ENCODE measurements at places on chromosomes 12 and 14. TPM values are rescaled to one million over a fixed set of nuclear protein-coding genes. Genes with fewer than 3 reads are reported as not detected.
A peak's percentile ranks its signal among the peaks of the same experiment; 100 is the strongest.

DNA sequence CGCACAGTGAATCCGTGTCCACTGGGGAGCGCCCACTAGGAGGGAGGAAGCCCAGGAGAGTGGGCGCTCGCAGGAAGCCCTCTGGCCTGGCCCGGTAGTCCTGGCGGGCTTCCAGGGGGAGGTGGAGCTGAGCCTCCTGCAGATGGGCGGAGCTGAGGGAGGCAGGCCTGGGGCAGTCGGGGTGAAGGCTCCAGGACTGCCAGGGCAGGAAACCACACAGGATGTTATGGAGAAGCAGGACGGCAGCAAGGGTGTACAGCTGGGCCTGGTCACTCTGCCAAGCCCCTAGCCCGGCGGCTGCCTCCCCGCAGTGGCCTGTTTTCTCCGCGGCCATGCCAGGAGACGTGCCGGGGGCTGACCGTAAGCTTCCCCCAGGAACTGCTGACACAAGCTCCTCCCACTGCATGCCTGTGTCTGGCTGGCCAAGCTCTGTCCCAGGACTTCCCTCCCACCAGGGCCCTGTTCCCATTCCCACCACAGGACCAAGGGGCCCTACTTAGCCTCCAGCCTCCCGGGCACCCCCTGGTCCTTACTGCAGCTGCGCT lies 143.4 kb upstream of the C14orf180 start:
- no peaks in the 10 kb centered on the region for H3K27me3 ChIP-seq
- peak; percentile 36 for DNase-seq
- H3K4me1 ChIP-seq: no peaks in the 10 kb centered on the region
- no peak overlapping the region for H3K27ac ChIP-seq

The AHNAK2 gene
- total RNA-seq: 21.5 TPM

The SLC6A15 gene
- total RNA-seq: 0.32 TPM

DNA sequence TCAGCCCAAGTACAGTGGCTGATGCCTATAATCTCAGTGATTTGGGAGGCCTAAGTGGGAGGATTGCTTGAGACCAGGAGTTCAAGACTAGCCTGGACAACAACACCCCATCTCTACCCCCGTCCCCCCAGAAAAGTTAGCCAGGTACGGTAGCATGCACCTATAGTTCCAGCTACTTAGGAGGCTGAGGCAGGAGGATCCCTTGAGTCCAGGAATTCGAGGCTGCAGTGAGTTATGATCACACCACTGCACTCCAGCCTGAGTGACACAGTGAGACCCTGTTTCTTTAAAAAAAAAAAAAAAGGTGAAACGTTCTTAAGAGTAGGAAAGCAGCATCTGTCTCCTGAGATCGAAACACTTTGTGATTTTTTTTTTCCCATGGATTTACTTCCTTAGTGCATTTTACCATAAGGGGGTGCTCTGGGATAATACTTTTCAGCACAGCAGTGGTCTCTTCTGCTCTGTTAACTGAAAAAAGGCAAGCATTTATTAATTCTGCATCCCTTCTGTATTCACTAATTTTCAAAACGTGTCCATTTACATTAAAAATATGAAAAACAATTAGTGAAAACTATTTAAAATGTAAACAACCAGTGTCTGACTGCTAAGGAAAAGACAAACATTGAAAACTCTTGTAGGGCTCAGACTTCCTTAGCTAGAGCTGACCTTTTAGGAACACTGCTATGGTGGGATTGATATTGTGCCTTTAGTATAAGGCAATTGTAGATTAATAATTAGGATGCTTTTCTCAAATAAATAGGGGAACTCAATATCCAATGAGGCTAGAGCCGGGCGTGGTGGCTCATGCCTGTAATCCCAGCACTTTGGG lies 31.2 kb upstream of the USP44 start:
- DNase-seq: no peak
- H3K4me3 ChIP-seq: no peak overlapping the region
- H3K27me3 ChIP-seq: no peaks in the 10 kb centered on the region

GRCh38 chr12:64747695-64748094 lies 11.5 kb downstream of the GNS start:
- H3K36me3 ChIP-seq: peaks cover 14% of the 10 kb centered on the region
- H3K4me1 ChIP-seq: no peaks in the 10 kb centered on the region
- no peak overlapping the region for H3K4me3 ChIP-seq
- DNase-seq: no peak

GRCh38 chr12:43737646-43738045 lies 20.9 kb downstream of the PUS7L start:
- H3K36me3 ChIP-seq: peaks cover 7% of the 10 kb centered on the region
- H3K27me3 ChIP-seq: no peaks in the 10 kb centered on the region
- no peak overlapping the region for H3K4me3 ChIP-seq
- no peak overlapping the region for H3K27ac ChIP-seq
- DNase-seq: no peak

- H3K36me3 ChIP-seq: no peaks in the 10 kb centered on the region
- DNase-seq: no peak
- H3K4me1 ChIP-seq: no peaks in the 10 kb centered on the region
- H3K27me3 ChIP-seq: no peaks in the 10 kb centered on the region
- H3K27ac ChIP-seq: no peak overlapping the region
- H3K4me3 ChIP-seq: no peak overlapping the region
Observed at GRCh38 chr12:14751986-14752385, 51.3 kb downstream of the WBP11 start.

The KRT77 gene
- total RNA-seq: not detected

- no peaks in the 10 kb centered on the region for H3K27me3 ChIP-seq
- peak overlapping the region; percentile 73 for H3K4me3 ChIP-seq
- peak overlapping the region; percentile 78 for H3K27ac ChIP-seq
- DNase-seq: peak; percentile 45
- no peaks in the 10 kb centered on the region for H3K4me1 ChIP-seq
Observed at GRCh38 chr12:50282721-50283228, 545 bp downstream of the LIMA1 start.

The WDHD1 gene
- total RNA-seq: 22.6 TPM

DNA sequence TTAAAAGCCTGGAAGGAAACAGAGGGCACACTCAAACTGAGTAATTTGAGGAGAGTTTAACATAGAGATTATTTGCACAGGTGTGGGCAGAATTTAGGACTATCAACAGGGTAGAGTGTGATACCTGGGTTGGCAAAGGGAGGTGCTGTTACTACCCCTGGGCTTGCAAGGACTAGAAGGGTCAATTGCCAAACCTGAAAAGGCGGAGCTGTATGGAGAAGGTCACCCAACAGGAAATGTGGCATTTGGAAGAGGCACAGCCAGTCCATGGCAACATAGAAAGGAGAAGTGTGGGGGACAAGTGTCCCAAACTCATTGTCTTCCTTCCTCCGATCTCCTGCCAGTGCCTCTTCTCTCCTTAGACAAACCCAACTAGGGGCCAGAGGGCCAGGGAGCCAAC lies 21.6 kb upstream of the MED13L start:
- no peak overlapping the region for H3K27ac ChIP-seq
- H3K4me3 ChIP-seq: no peak overlapping the region
- no peaks in the 10 kb centered on the region for H3K27me3 ChIP-seq

DNA sequence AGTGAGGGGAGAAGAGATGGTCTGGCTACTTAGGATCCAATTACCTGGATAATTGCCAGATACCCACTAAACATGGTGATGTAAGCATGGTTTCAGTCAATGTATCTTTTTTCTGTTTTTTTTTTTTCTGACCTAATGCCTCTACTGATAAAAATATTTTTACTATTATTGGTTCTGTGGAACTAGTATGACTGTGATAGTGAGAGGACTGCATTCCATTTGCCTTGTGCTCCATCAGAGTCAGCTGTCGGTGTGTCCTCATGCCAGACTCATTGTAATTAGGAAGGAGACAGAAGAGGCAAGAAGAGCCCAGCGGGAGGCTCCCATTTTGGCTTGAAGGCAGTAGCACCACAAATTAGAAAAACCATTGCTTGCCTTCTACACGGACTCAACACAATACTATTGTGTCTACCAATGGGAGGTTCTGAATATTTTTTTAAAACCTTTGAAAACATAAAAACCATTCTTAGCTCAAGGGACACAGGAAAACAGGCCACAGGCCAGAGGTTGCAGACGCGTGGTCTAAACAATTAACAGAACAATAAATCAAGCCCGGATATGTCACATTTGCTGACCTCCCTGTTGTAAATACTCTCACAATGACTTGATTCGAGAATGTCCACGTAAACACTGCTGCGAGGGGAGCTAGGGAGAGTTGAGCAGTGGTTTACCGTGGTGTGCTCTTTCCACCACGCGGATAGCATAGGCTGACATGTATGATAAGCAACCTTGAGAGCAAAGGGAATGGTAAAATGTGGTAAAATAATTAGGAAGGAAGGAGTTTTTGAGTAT lies 13.5 kb upstream of the DCP1B start:
- H3K27me3 ChIP-seq: no peaks in the 10 kb centered on the region
- no peaks in the 10 kb centered on the region for H3K4me1 ChIP-seq
- DNase-seq: no peak
- no peak overlapping the region for H3K4me3 ChIP-seq
- H3K27ac ChIP-seq: no peak overlapping the region

DNA sequence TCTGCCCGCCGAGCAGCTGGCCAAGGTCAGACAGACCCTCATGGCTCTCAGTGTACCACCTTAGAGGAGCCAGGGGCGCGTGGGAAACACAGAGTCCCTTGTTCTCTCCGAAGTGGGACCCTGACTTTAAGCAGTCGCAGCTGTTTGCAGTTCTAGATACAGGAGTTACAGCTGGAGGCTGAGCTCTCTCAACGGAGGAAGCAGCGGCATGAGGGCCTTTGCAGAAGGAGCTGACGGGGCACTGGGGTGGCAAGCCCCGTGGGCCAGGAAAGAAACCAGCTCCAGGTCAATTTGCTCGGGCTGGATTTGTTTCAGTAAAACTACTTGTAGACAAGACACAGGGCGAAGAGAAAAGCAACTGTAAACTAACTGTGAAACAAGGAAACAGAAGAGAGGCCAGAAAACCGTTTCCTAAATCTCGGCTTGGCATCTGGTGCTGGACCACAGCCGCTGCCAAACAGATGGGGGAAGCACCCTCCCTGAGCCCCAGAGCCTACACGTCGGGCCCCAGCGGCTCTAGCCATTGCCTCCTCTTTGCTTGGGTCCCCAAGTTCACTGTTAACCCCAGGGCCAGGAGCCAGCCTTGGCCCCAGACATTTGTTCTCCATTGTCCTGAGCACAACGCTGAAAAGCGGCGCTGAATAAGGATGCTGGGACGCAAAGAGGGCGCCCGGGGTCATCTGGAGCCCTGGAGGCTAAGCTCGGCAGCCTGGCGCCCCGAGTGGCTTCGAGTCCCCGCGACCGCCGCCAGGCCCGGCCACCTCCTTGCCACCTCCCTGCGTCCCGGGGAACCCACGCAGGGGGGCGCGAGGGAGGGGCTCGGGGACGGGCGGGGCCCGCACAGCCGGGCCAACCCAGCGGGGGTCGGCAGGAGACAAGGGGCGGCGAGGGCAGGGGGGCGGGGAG lies 914 bp upstream of the PACS2 start:
- H3K27ac ChIP-seq: peak overlapping the region; percentile 60
- peak overlapping the region; percentile 65 for H3K4me3 ChIP-seq
- H3K36me3 ChIP-seq: no peaks in the 10 kb centered on the region
- peaks cover 6% of the 10 kb centered on the region for H3K4me1 ChIP-seq

- no peak overlapping the region for H3K4me3 ChIP-seq
- no peaks in the 10 kb centered on the region for H3K4me1 ChIP-seq
- no peak overlapping the region for H3K27ac ChIP-seq
- no peaks in the 10 kb centered on the region for H3K27me3 ChIP-seq
Observed at GRCh38 chr14:89178800-89179535, 238.1 kb downstream of the FOXN3 start.

DNA sequence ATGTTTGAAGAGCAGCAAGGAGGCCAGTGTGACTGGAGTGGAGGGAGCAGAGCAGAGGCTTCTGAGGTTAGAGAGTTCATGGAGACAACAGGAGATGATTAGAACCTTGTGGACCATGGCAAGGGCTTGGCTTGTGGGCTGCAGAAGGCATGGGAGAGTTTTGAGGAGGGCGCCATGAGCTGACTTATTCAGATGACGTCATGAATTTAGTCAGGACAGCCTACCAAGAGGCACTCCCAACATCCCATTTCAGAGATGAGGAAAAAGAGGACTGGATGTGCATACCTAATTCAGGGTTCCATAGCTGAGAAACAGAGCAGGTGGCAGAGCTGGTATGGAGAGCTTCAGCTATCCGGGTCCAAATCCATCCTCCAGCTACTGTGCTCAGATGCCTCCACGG lies 101.8 kb downstream of the PLXNC1 start:
- H3K4me3 ChIP-seq: no peak overlapping the region
- no peak for DNase-seq
- H3K36me3 ChIP-seq: no peaks in the 10 kb centered on the region
- no peak overlapping the region for H3K27ac ChIP-seq
- no peaks in the 10 kb centered on the region for H3K27me3 ChIP-seq
- no peaks in the 10 kb centered on the region for H3K4me1 ChIP-seq

GRCh38 chr12:58491306-58491705 lies 429.0 kb downstream of the LRIG3 start:
- no peak overlapping the region for H3K4me3 ChIP-seq
- no peaks in the 10 kb centered on the region for H3K36me3 ChIP-seq
- H3K27ac ChIP-seq: no peak overlapping the region
- DNase-seq: no peak
- H3K27me3 ChIP-seq: no peaks in the 10 kb centered on the region

The SLC4A8 gene
- total RNA-seq: 0.59 TPM

DNA sequence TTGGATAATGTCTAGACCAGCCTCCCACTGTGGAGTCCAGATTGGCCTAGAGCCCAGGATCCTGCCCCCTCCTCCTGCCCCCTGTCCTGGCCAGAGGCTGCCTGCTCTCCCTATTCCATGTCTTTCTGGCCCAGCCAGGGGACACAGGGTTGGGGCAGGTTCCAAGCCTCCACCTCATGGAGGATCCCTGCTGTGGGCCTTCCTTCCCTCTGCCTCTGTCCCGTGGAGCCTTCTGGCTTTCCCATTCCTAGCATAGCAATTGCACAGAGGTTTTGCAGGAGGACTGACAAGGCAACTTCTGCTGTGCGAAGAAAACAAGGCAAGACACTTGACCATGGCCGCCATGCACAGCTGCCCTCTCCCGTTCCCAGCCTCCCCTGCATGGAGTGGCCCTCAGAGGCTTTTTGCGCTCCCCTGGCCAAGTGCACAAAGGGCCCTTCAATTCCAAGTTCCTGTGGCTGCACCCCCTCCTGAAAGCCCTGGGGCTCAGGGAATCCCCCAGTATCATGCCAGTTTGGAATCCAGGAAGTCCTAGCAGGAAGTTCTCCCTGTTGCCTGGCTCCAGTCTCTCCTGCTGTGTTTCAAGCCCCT lies 42.1 kb downstream of the KRT80 start:
- no peaks in the 10 kb centered on the region for H3K27me3 ChIP-seq
- H3K4me3 ChIP-seq: no peak overlapping the region
- no peak for DNase-seq
- H3K4me1 ChIP-seq: peaks cover 24% of the 10 kb centered on the region
- no peaks in the 10 kb centered on the region for H3K36me3 ChIP-seq

- no peak overlapping the region for H3K27ac ChIP-seq
- H3K4me3 ChIP-seq: no peak overlapping the region
- no peaks in the 10 kb centered on the region for H3K36me3 ChIP-seq
- no peaks in the 10 kb centered on the region for H3K27me3 ChIP-seq
Observed at GRCh38 chr12:46970636-46971035, 108.8 kb upstream of the PCED1B start.
